NCI-H1694 treated with DMSO at 0.1 percent for 48 hours (cell line): ENCODE measurements at places on chromosomes 16 and 17.

GRCh38 chr16:71974068-71974818, 26.0 kb downstream of the PKD1L3 start:
- DNase-seq: no peak

DNA sequence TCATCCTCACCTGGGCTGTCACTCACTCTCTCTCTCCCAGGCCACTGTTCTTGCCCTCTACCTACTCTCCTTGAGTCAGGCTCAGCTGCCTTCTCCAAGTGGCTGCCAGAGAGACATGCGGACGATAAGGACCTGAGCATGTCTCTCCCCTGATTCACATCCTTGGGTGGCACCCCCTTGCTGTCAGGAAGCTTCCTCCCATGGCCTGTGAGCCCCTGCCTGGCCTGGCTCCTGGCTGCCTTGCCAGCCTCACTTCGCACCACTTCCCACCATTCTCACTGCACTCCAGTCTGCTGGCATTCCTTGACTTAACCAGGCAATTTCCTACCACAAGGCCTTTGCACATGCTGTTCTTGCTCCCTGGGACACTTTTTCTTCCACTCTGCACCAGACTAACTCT, 2.7 kb upstream of the ALDH3A1 start:
- DNase-seq: no peak

GRCh38 chr17:48054238-48055185, 6.4 kb downstream of the NFE2L1 start:
- DNase-seq: no peak

GRCh38 chr16:20901436-20902112, 1.0 kb downstream of the LYRM1 start:
- no peak for DNase-seq

GRCh38 chr16:71540-72401, 660 bp downstream of the RHBDF1 start:
- DNase-seq: no peak

DNA sequence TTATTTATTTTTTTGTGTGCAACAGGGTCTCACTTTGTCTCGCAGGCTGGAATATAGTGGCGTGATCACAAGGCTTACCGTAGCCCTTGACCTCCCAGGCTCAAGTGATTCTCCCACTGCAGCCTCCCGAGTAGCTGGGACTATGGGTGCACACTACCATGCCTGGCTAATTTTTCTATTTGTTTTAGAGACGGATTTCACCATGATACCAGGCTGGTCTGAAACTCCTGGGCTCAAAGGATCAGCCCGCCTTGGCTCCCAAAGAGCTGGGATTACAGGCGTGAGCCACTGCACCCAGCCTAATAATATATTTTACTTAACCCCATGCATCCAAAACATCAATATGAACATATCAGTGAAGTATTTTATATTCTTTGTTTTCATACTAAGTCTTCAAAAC, 2.0 kb downstream of the CCDC200 start:
- DNase-seq: no peak

GRCh38 chr16:57740423-57741071, 5.0 kb downstream of the KATNB1 start:
- DNase-seq: no peak
